Natural killer cell (primary cell): ENCODE measurements at places on chromosomes 1 and 21. TPM values are rescaled to one million over a fixed set of nuclear protein-coding genes. Genes with fewer than 3 reads are reported as not detected.
A peak's percentile ranks its signal among the peaks of the same experiment; 100 is the strongest.

GRCh38 chr1:184385865-184386311, 941 bp upstream of the C1orf21 start:
- DNase-seq = no peak
- H3K4me3 ChIP-seq = peak overlapping the region; percentile 84
- no peaks in the 10 kb centered on the region for H3K27me3 ChIP-seq
- H3K36me3 ChIP-seq = no peaks in the 10 kb centered on the region

GRCh38 chr1:100861379-100861778, 33.3 kb downstream of the EXTL2 start:
- H3K36me3 ChIP-seq = no peaks in the 10 kb centered on the region
- no peak for DNase-seq
- H3K4me3 ChIP-seq = no peak overlapping the region
- H3K27me3 ChIP-seq = no peaks in the 10 kb centered on the region
- no peak overlapping the region for H3K27ac ChIP-seq
- H3K4me1 ChIP-seq = no peaks in the 10 kb centered on the region

DNA sequence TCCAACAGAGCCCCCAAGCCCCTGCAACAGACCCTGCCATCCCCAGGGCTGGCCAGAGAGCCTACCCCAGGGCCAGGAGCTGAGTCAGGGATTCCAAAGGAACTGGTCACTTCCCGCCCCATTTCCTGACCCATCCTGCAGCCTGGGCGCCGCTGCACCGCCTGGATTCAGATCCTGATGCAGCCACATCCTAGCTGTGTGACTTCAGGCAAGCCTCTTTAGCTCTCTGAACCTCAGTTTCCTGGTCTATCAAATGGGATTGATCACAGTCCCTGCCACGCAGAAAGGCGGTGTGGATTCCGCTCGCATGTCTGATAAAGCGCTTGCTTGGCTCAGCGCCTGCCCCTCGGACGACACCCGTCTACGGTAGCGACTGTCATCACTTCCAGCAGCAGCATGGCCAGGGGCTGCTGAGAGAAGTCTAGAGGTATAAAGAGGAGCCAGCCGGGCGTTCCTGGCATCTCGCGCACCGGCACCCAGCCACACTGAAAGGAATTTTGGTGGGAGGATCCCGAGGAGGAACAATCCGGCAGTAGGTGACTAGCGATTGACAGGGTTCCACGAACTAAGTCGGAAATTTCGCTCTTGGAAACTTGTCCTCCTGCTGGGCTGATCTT, 10.1 kb downstream of the EPHA2 start:
- no peak overlapping the region for H3K27ac ChIP-seq
- no peak overlapping the region for H3K4me3 ChIP-seq
- no peaks in the 10 kb centered on the region for H3K27me3 ChIP-seq
- H3K4me1 ChIP-seq = peaks cover 17% of the 10 kb centered on the region

GRCh38 chr1:187624812-187625545, 796.2 kb downstream of the PLA2G4A start:
- no peaks in the 10 kb centered on the region for H3K36me3 ChIP-seq
- H3K27ac ChIP-seq = no peak overlapping the region
- no peak overlapping the region for H3K4me3 ChIP-seq
- no peaks in the 10 kb centered on the region for H3K4me1 ChIP-seq

DNA sequence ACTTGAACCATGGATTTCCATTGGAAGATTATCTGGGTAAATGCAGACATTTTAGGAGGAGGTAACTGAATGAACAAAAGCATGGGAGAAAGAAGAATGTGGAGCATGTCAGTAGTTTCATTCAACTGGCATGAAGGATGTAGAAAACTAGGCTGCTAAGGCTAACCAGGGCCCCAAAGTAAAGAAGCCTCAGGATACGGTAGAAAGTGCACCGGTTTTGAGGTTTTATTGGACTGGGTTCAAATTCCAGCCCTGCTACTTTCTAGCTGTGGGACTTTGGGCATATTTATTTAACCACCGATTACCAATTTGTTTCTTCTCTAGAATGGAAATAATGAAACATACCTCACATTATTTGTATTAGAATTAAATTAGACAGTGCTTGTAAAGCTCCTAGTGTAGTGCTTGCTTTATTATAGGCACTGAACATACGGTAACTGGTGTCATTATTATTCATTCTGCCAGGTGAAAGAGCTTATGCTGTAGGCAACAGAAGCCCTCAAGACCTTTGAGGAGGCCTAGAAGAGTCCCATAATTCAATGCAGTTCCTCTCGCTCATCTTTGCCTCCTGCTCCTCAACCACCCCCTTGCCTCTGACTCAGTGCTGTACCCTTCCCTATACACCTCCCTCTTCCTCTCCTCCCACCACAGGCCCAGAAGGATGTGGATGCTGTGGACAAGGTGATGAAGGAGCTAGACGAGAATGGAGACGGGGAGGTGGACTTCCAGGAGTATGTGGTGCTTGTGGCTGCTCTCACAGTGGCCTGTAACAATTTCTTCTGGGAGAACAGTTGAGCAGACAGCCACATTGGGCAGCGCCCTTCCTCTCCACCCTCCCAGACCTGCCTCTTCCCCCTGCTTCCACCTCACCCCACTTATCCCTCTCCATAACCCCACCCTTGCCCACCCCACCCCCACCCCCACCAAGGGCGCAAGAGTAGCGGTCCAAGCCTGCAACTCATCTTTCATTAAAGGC, 2.5 kb upstream of the CHTOP start:
- H3K4me3 ChIP-seq = no peak overlapping the region

DNA sequence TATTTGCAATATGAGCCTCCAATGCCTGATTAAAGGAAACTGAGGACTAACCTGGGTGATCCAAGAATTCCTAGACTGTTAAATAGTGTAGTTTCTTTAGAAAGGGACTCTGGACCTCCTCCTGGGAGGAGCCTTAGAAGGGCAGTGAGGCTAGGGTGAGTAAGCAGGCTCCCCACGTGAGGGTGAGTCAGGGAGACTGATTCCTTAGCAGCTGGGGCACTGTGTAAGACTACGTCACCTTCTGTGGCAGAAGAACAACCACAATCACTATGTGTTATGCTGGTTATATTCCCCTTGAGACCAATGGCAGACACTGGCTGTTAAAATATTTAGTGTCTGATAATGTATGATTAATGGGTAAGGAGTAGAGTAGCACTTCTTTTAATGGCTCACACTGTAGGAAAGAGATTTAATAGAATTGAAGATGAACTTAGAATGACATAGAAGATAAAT, 53.3 kb upstream of the SYT14 start:
- H3K36me3 ChIP-seq = no peaks in the 10 kb centered on the region
- no peak overlapping the region for H3K4me3 ChIP-seq
- no peak for DNase-seq
- no peak overlapping the region for H3K27ac ChIP-seq
- H3K4me1 ChIP-seq = no peaks in the 10 kb centered on the region

DNA sequence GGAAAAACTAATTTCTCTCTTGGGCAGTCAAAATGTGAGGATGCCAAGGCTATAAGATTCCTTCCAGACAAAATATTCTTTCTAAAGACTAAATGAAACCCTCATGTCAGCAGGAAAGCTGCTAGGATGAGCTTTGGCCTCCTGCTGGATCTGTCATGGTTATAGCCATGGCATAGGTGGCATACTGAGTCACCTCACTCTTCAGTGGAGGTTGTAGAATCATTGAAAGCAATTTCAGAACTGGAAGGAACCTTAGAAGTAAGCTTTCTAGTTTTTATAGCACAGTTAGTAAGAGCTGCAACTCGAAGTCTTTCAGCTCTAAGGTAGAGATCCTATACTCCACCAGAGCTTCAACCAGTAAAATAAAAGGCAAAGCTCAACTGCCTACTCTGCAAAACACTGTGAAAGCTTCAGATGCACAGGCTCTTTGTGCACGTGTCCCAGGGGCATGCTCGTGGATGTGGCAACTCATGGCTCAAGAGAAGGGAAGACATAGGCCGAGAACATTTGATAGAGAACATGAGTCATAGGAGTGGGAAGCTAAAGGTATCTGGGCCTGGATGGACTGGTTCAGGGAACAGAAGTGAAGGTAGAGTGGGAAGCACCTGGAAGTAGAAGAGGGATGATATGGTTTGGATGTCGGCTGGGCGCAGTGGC, 5.8 kb downstream of the AVPR1B start:
- H3K4me3 ChIP-seq = no peak overlapping the region
- no peak for DNase-seq
- no peak overlapping the region for H3K27ac ChIP-seq
- H3K4me1 ChIP-seq = no peaks in the 10 kb centered on the region
- H3K27me3 ChIP-seq = no peaks in the 10 kb centered on the region

- no peak overlapping the region for H3K4me3 ChIP-seq
- no peaks in the 10 kb centered on the region for H3K36me3 ChIP-seq
- no peak for DNase-seq
- H3K27ac ChIP-seq = no peak overlapping the region
These were observed 17.4 kb downstream of the KANK4 start for GRCh38 chr1:62301726-62302390.

DNA sequence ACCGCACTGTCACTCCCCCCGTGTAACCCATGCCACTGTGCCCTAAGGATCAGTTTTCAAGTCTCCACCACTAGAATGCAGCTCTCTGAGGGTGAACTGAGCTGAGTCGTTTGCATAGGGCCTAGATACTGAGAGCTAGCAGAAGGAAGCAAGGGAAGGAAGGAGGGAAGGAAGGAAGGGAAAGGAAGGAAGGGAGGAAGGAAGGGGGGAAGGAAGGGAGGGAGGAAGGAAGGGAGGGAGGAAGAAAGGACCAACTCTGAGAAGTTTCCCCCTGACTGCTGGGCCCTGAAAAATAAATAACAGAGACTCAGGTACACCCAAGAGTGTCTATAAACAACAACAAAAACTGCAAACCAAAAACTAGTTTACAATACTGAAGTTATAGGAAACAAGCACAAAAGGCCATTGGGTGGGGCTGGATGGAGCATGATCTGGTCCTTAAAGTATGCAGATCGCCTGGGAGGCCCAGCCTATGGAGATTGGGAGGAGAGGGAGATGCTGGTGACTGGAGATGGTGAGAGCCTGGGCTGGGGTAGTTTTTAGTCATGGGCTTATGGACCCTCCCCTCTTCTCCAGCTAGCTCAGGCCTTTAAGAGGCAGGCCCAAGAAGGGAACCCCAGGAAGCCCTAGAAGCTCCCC, 1.7 kb upstream of the MRPS15 start:
- no peak for DNase-seq
- H3K27ac ChIP-seq = no peak overlapping the region
- H3K4me1 ChIP-seq = peaks cover 13% of the 10 kb centered on the region
- H3K27me3 ChIP-seq = no peaks in the 10 kb centered on the region

GRCh38 chr1:42669936-42670335, 11.7 kb downstream of the PPIH start:
- no peak overlapping the region for H3K27ac ChIP-seq
- no peaks in the 10 kb centered on the region for H3K27me3 ChIP-seq
- DNase-seq = no peak
- H3K4me1 ChIP-seq = no peaks in the 10 kb centered on the region

DNA sequence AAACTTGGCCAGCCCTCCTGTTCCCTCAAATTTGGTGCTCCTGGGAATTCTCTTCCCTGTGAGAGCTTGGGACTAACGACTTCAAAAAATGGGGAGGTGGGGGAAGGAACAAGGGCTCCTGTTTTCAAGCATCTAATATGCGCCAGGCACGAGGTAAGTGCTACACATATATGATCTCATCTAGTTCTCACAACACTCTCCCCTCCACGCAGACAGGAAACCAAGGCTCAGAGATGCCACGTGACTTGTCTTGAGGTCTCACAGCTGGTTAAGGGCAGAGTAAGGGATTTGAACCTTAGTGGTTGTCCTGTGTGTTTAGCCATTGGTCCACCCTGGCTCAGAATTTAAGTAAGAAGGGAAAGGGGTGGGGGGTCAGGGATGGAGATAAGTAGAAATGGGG, 125.9 kb downstream of the DMRTB1 start:
- H3K4me1 ChIP-seq = peaks cover 56% of the 10 kb centered on the region
- peak; percentile 82 for DNase-seq
- H3K27me3 ChIP-seq = peaks cover 7% of the 10 kb centered on the region
- peak overlapping the region; percentile 25 for H3K27ac ChIP-seq

GRCh38 chr21:35868869-35869223, 191.5 kb downstream of the SETD4 start:
- H3K27ac ChIP-seq = no peak overlapping the region
- H3K36me3 ChIP-seq = no peaks in the 10 kb centered on the region
- H3K4me1 ChIP-seq = no peaks in the 10 kb centered on the region
- H3K27me3 ChIP-seq = no peaks in the 10 kb centered on the region
- no peak overlapping the region for H3K4me3 ChIP-seq

DNA sequence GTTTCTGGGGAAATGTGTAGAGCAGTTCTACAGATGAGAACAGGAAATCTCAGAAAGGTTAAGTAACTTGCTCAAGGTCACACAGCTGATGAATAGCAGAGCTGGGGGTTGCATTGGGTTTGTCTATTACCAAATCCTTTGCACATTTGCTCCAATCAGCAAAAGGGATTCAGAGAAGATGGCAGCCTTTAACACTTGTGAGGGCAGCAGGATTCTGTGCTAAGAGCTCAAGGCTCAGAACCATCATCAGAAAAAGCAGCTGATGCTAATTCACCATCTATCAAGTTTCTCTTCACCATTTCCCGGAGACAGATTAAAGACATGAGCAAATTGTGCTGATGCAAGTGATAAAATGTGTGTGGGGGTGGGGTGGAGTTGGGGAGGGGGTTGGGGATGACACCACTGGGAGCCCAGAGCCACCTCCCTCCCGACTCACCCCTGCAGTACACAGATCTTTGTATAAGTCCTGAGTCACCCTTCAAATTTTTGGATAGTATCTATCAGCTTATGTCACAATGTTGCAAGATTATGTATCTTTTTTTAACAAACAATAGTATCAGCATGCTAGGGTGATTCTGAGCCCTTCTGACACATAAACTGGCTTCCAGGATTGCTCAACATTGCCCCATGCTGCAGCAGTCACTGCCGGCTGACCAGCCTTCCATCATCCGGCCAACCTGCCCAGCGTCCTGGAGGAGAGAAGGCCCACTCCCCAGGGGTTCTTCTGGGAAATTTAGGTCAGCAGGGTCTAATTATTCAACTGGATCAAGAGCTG, 2.8 kb upstream of the SPSB1 start:
- peaks cover 11% of the 10 kb centered on the region for H3K4me1 ChIP-seq
- DNase-seq = peak; percentile 36
- peaks cover 5% of the 10 kb centered on the region for H3K27me3 ChIP-seq

DNA sequence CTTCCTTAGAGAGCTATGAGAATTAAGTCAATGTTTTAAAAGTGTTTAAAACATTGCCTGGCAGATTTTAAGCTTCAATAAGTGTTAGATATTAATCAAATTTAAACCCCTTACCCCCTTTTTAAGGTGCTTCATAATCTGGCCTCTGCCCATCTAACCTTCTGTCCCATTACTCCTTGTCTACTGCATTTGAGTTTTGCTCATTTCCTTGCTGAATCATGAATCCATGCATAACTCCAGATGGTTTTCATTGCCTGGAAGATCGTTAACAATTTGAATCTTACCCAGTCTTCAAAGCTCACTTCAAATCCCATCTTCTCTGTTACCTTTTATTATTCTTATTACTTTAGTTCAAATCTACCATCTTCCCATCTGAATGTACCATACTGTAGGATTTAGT, 4.6 kb downstream of the HJV start:
- no peak for DNase-seq
- H3K4me3 ChIP-seq = no peak overlapping the region
- peaks cover 4% of the 10 kb centered on the region for H3K4me1 ChIP-seq
- no peaks in the 10 kb centered on the region for H3K36me3 ChIP-seq

The ANGPTL7 gene
- total RNA-seq = not detected

The CYP4A22 gene
- not detected for total RNA-seq

The CRYAA gene
- not detected for total RNA-seq

The ATP1A4 gene
- not detected for total RNA-seq

The EPRS1 gene
- 47.4 TPM for total RNA-seq

The CFAP107 gene
- not detected for total RNA-seq

The CORT gene
- total RNA-seq = not detected

The MSTO1 gene
- 53.6 TPM for total RNA-seq

The ALG14 gene
- 1.1 TPM for total RNA-seq

The RNF223 gene
- not detected for total RNA-seq
